ENCODE measurements at places on chromosomes 6 and 20. TPM values are rescaled to one million over a fixed set of nuclear protein-coding genes. Genes with fewer than 3 reads are reported as not detected.

FGD2 gene
- total RNA-seq, result 0.10 TPM

C20orf141 gene
- not detected for total RNA-seq

GRCh38 chr6:158560836-158561320 is 987 bp downstream of the TMEM181 start:
- H3K27ac ChIP-seq, result peak overlapping the region; percentile 79
- H3K27me3 ChIP-seq, result no peaks in the 10 kb centered on the region

- no peak overlapping the region for H3K4me3 ChIP-seq
- H3K36me3 ChIP-seq, result no peaks in the 10 kb centered on the region
- H3K4me1 ChIP-seq, result peaks cover 11% of the 10 kb centered on the region
- no peak for DNase-seq
- H3K27me3 ChIP-seq, result 0 out of 2 replicates have a peak, but pooled peaks cover 2% of the 10 kb centered on the region
These were observed 377.7 kb downstream of the THBS2 start for GRCh38 chr6:168875811-168876576.

- H3K4me3 ChIP-seq, result no peak overlapping the region
- H3K27ac ChIP-seq, result no peak overlapping the region
- H3K27me3 ChIP-seq, result no peaks in the 10 kb centered on the region
- no peak for DNase-seq
These were observed 188.2 kb downstream of the ADGRG6 start for GRCh38 chr6:142489722-142490610.

GRCh38 chr20:53806683-53807401 is 213.2 kb upstream of the ZNF217 start:
- no peaks in the 10 kb centered on the region for H3K27me3 ChIP-seq
- no peak overlapping the region for H3K27ac ChIP-seq
- DNase-seq, result no peak
- no peak overlapping the region for H3K4me3 ChIP-seq

GRCh38 chr20:57555457-57556184 is 5.3 kb upstream of the PCK1 start:
- H3K27ac ChIP-seq, result no peak overlapping the region
- H3K27me3 ChIP-seq, result peaks cover 64% of the 10 kb centered on the region
- DNase-seq, result no peak
- H3K36me3 ChIP-seq, result no peaks in the 10 kb centered on the region
- no peak overlapping the region for H3K4me3 ChIP-seq

DNA sequence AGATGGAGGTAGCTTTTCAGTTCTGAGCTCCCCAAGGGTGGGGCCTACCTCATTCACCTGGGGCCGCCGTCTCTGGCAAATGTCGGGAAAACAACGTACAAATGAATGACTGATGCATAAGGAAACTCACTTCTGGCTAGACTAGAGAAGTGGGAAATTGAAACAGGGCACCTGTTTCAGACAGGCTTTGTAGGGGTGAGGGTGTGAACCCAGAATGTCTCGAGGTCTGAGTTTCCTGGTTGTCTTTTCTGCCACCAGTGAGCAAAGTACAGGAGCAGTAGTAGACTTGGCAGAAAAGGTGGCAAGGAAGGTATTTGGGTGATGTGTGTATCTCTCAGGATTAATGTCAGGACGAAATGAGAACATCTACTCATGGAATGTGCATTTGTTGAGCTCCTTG is 308.5 kb downstream of the CLIC5 start:
- H3K36me3 ChIP-seq, result no peaks in the 10 kb centered on the region
- no peaks in the 10 kb centered on the region for H3K4me1 ChIP-seq
- no peak overlapping the region for H3K27ac ChIP-seq
- no peak overlapping the region for H3K4me3 ChIP-seq
- DNase-seq, result no peak

DNA sequence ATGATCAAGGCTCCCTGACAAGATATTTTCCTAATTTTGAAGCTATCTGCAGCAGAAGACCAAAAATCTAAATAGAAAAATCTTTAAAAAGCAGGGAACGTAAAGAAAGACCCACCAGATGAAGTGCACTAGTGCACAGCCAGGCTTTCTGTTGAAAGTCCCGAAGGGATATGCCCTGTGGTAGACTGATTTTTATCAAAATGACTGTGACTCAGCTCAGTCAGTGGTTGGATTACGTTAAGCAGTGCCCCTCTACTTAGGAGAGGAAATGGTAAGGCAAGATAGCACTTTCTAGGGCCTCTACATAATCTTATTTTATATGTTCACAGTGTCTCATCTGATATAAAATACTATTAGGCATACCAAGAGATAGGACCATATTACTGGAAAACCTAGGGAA is 123.4 kb upstream of the RAB32 start:
- no peaks in the 10 kb centered on the region for H3K36me3 ChIP-seq
- no peak for DNase-seq
- H3K27ac ChIP-seq, result no peak overlapping the region
- H3K4me1 ChIP-seq, result no peaks in the 10 kb centered on the region
- peaks cover 19% of the 10 kb centered on the region for H3K27me3 ChIP-seq

- H3K36me3 ChIP-seq, result no peaks in the 10 kb centered on the region
- DNase-seq, result no peak
- no peak overlapping the region for H3K27ac ChIP-seq
- H3K4me3 ChIP-seq, result no peak overlapping the region
These were observed 32.3 kb upstream of the CITED2 start for GRCh38 chr6:139406577-139407343.

- H3K36me3 ChIP-seq, result no peaks in the 10 kb centered on the region
- no peak overlapping the region for H3K27ac ChIP-seq
- H3K4me1 ChIP-seq, result no peaks in the 10 kb centered on the region
- no peak overlapping the region for H3K4me3 ChIP-seq
These were observed 60.8 kb upstream of the HBS1L start for GRCh38 chr6:135115411-135115810.

All from HCT116 (cell line).